ENCODE measurements at places on chromosomes 7 and 10. TPM values are rescaled to one million over a fixed set of nuclear protein-coding genes. Genes with fewer than 3 reads are reported as not detected.

- peaks cover 20% of the 10 kb centered on the region for H3K4me1 ChIP-seq
- DNase-seq: no peak
- no peaks in the 10 kb centered on the region for H3K36me3 ChIP-seq
Observed at GRCh38 chr7:100444311-100445278, 8.3 kb upstream of the PPP1R35 start.

GRCh38 chr10:1367938-1368841 is 312.0 kb downstream of the WDR37 start:
- H3K36me3 ChIP-seq: no peaks in the 10 kb centered on the region
- no peak for DNase-seq
- H3K4me3 ChIP-seq: no peak overlapping the region
- H3K4me1 ChIP-seq: no peaks in the 10 kb centered on the region

GRCh38 chr7:117962366-117962994 is 89.2 kb upstream of the CTTNBP2 start:
- no peaks in the 10 kb centered on the region for H3K27me3 ChIP-seq
- H3K4me1 ChIP-seq: no peaks in the 10 kb centered on the region
- no peak overlapping the region for H3K4me3 ChIP-seq
- H3K36me3 ChIP-seq: no peaks in the 10 kb centered on the region
- no peak for DNase-seq
- H3K27ac ChIP-seq: no peak overlapping the region

GRCh38 chr7:31490796-31491314 is 23.0 kb upstream of the ITPRID1 start:
- no peaks in the 10 kb centered on the region for H3K27me3 ChIP-seq
- no peaks in the 10 kb centered on the region for H3K4me1 ChIP-seq
- DNase-seq: no peak
- H3K36me3 ChIP-seq: no peaks in the 10 kb centered on the region

GRCh38 chr7:34357068-34357467 is 300.9 kb upstream of the NPSR1 start:
- H3K27ac ChIP-seq: no peak overlapping the region
- no peak overlapping the region for H3K4me3 ChIP-seq
- no peaks in the 10 kb centered on the region for H3K27me3 ChIP-seq
- no peaks in the 10 kb centered on the region for H3K36me3 ChIP-seq
- no peaks in the 10 kb centered on the region for H3K4me1 ChIP-seq
- no peak for DNase-seq

- H3K4me3 ChIP-seq: no peak overlapping the region
- no peak for DNase-seq
- H3K36me3 ChIP-seq: no peaks in the 10 kb centered on the region
- H3K4me1 ChIP-seq: no peaks in the 10 kb centered on the region
- H3K27ac ChIP-seq: no peak overlapping the region
- no peaks in the 10 kb centered on the region for H3K27me3 ChIP-seq
Observed at GRCh38 chr7:110780712-110781111, 310.2 kb upstream of the LRRN3 start.

EGFR gene
- total RNA-seq: not detected

- DNase-seq: no peak
- no peaks in the 10 kb centered on the region for H3K4me1 ChIP-seq
- no peaks in the 10 kb centered on the region for H3K27me3 ChIP-seq
- H3K27ac ChIP-seq: no peak overlapping the region
- no peak overlapping the region for H3K4me3 ChIP-seq
Observed at GRCh38 chr10:115945701-115946445, 327.1 kb downstream of the GFRA1 start.

DNA sequence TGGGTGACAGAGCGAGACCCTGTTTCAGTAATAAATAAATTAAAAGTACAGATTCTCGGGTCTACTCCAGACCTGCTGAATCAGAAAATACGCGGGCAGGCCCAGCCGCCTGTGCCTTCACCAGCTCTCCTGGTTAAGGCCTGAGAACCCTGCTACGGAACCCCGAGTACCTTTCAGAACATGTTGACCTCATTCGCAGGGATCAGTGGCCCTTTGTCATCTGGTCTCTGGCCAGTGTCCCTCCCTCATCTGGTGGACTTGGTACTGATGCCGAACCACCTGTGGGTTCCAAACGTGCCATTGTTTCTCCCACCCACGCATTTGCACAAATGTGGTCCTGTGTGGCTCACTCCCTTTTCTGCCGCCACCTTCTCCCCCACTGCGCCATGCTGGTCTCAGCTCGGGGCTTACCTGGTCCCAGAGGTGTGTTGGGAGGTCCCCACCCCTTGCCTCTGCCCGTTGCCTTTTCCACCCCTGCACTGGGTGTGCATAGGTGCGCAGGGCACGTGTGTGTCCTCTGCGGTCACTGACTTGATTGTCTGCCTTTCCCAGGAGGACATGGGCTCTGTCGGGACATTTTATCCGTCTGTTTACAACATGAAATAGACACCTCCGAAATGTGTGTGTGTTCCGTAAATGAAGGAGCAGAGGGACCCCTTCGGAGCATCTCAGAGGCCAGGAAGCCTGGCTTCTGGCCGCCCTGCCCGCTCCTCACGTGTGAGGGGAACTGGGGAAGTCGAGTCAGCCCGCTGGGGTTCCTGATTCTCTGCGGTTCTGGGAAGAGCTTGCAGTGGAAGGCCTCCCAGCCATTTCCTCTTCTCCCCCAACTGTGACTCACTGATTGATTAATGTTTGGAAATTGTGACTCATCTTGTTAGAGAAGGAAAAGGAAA is 135.2 kb downstream of the CUX1 start:
- DNase-seq: no peak
- H3K4me3 ChIP-seq: no peak overlapping the region

GRCh38 chr7:24244554-24244953 is 39.4 kb upstream of the NPY start:
- H3K27me3 ChIP-seq: peaks cover 5% of the 10 kb centered on the region
- H3K27ac ChIP-seq: no peak overlapping the region
- DNase-seq: no peak
- H3K36me3 ChIP-seq: no peaks in the 10 kb centered on the region

- H3K4me3 ChIP-seq: no peak overlapping the region
- no peak overlapping the region for H3K27ac ChIP-seq
- H3K27me3 ChIP-seq: no peaks in the 10 kb centered on the region
- no peak for DNase-seq
Observed at GRCh38 chr7:46581268-46581667, 660.2 kb upstream of the IGFBP3 start.

EBLN1 gene
- not detected for total RNA-seq

DNA sequence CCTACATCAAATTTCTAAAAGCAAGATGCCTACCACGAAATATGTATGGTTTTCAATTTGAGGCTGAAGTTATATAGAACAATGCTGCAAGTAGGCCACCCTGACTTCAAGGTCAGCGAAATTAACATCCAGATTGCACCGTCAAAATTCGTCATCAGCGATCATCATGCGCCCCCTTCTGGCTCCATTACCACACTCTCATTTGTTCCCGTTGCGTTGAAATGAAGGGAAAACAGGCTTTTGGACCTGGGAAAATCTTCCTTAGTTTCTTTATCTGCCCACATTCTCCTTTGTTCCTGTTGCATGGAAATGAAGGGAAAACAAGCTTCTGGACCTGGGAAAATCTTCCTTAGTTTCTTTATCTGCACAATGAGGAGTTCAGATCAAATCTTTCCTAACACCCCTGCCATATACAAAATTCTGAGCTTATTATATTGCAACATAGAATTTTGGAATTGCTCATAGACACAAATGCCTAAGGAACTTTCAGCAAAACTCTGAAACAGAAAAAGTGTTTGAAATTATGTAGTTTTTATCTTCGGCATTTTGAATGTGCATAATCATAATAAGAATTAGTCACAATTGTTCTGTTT is 98.2 kb upstream of the PRKCQ start:
- H3K27ac ChIP-seq: no peak overlapping the region
- peaks cover 10% of the 10 kb centered on the region for H3K4me1 ChIP-seq
- DNase-seq: peak; percentile 70
- H3K36me3 ChIP-seq: no peaks in the 10 kb centered on the region
- H3K27me3 ChIP-seq: peaks cover 60% of the 10 kb centered on the region

MALRD1 gene
- total RNA-seq: not detected

- H3K4me3 ChIP-seq: peak overlapping the region; percentile 90
- peak overlapping the region; percentile 97 for H3K27ac ChIP-seq
- H3K4me1 ChIP-seq: peaks cover 40% of the 10 kb centered on the region
- H3K36me3 ChIP-seq: peaks cover 41% of the 10 kb centered on the region
- no peak for DNase-seq
Observed at GRCh38 chr10:101814466-101815071, 3.7 kb downstream of the OGA start.

GRCh38 chr7:155377838-155378579 is 79.9 kb upstream of the EN2 start:
- H3K27me3 ChIP-seq: peaks cover 90% of the 10 kb centered on the region
- peaks cover 1% of the 10 kb centered on the region for H3K36me3 ChIP-seq
- no peak overlapping the region for H3K27ac ChIP-seq

- no peaks in the 10 kb centered on the region for H3K4me1 ChIP-seq
- H3K27ac ChIP-seq: no peak overlapping the region
- no peaks in the 10 kb centered on the region for H3K36me3 ChIP-seq
Observed at GRCh38 chr7:13179775-13180523, 492.5 kb downstream of the ARL4A start.

PHF14 gene
- 36.7 TPM for total RNA-seq

TRIM50 gene
- not detected for total RNA-seq

DNA sequence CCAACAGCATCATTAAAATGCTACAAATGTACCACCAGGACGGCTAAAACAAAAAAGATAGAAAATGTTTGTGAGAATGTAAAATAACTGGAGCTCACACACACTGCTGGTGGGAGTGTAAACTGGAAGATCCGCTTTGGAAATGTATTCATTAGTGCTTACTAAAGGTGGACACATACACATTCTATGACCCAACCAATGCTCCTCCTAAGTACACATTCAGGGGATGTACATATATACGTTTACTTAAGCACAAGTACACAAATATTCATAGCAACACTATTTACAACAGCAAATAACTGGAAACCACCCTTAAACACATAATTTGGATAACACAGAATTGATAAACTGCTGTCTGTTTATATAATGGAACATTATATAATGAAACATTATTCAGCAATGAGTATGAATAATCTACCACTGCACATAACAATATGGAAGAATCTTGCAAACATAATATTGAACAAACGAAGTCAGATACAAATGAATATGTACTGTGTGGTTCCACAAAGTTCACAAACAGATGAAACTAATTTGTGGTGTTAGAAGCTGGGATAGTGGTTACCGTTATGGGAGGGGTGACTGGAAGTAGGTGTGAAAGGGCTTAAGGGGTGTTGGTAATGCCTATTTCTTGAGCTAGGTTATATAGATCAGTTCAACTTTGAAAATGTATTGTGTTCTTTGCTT is 52.1 kb downstream of the STRA8 start:
- H3K36me3 ChIP-seq: no peaks in the 10 kb centered on the region
- no peak overlapping the region for H3K27ac ChIP-seq
- H3K4me1 ChIP-seq: peaks cover 20% of the 10 kb centered on the region
- no peak overlapping the region for H3K4me3 ChIP-seq
- no peak for DNase-seq

MSS51 gene
- total RNA-seq: 2.9 TPM

DNA sequence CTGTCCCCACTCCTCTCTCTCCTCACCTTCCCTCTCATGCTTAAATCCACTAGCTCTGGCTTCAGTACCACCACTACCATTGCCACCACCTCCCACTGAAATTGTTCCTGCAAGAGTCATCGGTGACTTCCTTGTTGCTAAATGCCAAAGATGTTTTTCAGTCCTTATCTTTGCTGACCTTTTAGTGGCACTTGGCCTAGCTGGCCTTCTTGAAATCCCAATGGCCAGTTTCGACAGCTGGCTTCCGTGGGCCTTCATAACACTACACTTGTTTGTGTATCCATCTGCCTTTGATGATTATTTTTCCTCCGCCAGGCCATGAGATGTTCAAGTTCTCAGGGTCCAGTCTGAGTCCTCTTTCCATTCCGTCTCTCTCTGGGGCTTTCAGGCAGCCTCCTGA is 118.2 kb upstream of the NANOS1 start:
- H3K27ac ChIP-seq: no peak overlapping the region
- no peaks in the 10 kb centered on the region for H3K27me3 ChIP-seq
- DNase-seq: peak; percentile 2
- no peaks in the 10 kb centered on the region for H3K4me1 ChIP-seq

DNA sequence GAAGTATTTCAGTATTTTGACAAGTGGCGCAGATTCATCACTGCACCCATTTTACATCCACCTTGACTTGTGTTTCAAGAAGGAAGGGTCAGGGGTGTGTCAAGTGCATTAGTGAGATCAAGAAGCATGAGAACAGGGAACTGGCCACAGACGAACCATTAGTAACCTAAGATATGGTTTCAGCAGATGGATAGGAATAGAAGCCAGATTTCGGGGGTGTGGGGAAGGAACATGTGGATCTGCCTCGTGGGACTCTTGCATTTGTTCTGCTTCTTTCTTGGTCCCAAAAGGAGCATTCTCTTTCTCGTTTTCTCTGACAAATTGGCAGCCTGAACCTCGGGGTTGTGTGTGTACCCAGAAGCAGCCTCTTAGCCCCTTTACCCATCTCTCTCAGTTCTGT is 9.6 kb downstream of the DENND2A start:
- peaks cover 47% of the 10 kb centered on the region for H3K27me3 ChIP-seq
- no peak overlapping the region for H3K4me3 ChIP-seq
- H3K27ac ChIP-seq: no peak overlapping the region
- no peaks in the 10 kb centered on the region for H3K36me3 ChIP-seq

AMZ1 gene
- 0.29 TPM for total RNA-seq

- DNase-seq: no peak
- peaks cover 51% of the 10 kb centered on the region for H3K4me1 ChIP-seq
- H3K36me3 ChIP-seq: peaks cover 50% of the 10 kb centered on the region
- H3K27me3 ChIP-seq: no peaks in the 10 kb centered on the region
- no peak overlapping the region for H3K4me3 ChIP-seq
Observed at GRCh38 chr10:63262430-63263073, 129.4 kb downstream of the NRBF2 start.

- no peak overlapping the region for H3K27ac ChIP-seq
- no peak overlapping the region for H3K4me3 ChIP-seq
- no peaks in the 10 kb centered on the region for H3K36me3 ChIP-seq
- H3K4me1 ChIP-seq: no peaks in the 10 kb centered on the region
- DNase-seq: no peak
- no peaks in the 10 kb centered on the region for H3K27me3 ChIP-seq
Observed at GRCh38 chr7:116788572-116789197, 73.7 kb upstream of the CAPZA2 start.

C1QL3 gene
- total RNA-seq: 0.09 TPM

FAM25G gene
- not detected for total RNA-seq

Data from activated CD8-positive, alpha-beta memory T cell treated with anti-CD3 and anti-CD28 coated beads, Interleukin-2, amount 10 ng/mL, durations not matched to agents 7 days and 5 days (primary cell).